Fibroblast of skin of left quadriceps (primary cell): ENCODE measurements at places on chromosomes 2 and 18.

DNA sequence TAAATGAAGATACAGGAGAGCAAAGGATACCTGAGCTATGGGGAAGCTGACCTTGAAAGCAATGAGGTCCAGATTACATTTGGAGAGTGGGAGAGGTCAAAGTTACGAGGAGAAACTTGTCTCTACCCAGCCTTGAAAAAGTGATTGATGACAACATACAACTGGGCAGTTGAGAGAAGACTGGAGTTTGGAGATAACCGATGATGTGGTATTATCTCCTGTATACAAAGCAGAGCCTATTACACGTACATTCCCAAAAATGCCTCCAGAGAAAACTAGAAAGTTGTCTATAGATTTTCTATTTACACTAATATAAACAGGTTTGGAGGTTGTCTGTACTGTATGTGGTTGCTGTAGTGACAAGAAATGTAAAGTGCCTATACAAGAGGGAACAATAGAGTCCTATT is 28.3 kb downstream of the ARL5A start:
- no peak for DNase-seq

GRCh38 chr2:237060534-237061312 is 25.0 kb upstream of the COPS8 start:
- peak; percentile 60 for DNase-seq

DNA sequence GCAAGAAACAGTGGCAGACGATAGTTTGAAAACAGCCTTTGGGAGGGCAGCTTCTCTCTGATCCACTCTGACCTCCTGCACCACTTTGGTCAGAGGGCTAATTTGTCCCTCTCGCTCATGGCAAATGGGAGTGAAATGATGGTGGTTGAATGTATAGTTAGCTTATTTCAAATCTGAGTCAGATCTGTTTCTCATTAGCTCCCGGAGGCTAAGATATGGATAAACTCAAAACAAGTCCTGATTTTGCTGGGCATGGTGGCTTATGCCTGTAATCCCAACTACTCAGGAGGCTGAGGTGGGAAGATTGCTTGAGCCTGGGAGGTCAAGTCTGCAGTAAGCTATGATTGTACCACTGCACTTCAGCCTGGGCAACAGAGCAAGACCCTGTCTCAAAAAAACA is 145.0 kb downstream of the ALK start:
- DNase-seq: peak; percentile 23

- DNase-seq: no peak
Observed at GRCh38 chr2:229066121-229066715, 204.9 kb downstream of the PID1 start.

DNA sequence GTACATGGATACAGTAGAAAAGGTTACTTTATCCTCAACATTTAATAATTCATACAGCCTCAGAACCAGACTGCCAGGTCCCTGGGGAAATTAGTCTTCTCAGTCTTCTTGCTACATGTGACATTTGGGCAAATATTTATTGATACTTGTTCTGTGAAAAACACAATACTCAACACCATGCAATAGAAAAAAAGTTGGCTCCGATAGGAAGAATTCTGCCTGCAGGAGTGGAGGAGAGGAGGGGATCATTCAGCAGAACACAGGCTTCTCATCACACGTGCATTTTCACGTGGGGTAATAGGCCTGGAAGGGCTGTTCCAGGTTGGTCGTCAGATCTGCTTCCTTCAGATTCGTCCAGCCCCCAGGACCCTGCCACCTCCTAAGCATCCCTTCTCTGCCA is 58.4 kb upstream of the ACKR3 start:
- DNase-seq: no peak

DNA sequence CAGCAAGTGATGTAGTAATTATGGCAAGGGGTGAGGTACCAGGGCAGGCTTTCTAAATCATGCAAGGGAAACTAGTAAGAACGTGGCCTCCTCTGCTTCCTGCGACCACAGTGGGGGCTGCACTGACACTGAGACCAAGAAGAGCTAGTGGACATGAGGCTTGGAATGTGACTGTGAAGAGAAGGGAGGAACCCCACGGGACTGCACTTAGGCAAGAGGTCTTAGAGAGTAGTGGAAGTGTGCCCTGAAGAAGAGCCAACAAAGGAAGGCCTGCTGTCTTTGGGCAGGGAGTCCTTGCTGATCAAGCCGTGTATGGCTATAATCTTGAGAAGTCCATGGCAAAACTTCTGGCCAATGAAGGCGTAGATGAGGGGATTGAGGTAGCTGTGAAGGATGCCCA is 8.9 kb upstream of the RUFY4 start:
- DNase-seq: no peak
